ENCODE measurements at places on chromosomes 1 and 21.

DNA sequence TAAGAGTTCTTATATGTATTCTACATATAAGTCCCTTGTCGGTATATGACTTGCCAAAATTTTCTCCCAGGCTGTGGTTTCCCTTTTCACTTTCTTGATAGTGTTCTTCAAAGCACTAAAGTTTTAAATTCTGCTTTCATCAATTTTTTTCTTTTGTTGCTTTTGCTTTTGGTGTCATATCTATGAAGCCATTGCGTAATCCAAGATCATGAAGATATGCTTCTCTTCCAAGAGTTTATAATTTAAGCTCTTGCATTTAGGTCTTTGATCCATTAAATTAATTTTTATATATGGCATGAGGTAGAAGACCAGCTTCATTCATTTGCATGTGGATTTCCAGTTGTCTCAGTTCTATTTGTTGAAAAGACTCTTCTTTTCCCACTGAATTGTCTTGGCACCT, 22.2 kb downstream of the DESI2 start:
- H3K4me1 ChIP-seq: peaks cover 18% of the 10 kb centered on the region
- H3K27me3 ChIP-seq: no peaks in the 10 kb centered on the region
- H3K36me3 ChIP-seq: peaks cover 42% of the 10 kb centered on the region
- H3K4me3 ChIP-seq: no peak overlapping the region

- H3K36me3 ChIP-seq: no peaks in the 10 kb centered on the region
- H3K27me3 ChIP-seq: no peaks in the 10 kb centered on the region
- H3K4me3 ChIP-seq: no peak overlapping the region
- H3K27ac ChIP-seq: no peak overlapping the region
- DNase-seq: peak; percentile 66
Observed at GRCh38 chr1:44714944-44715571, 15.9 kb downstream of the RNU5D-1 start.

- H3K4me1 ChIP-seq: no peaks in the 10 kb centered on the region
- no peak overlapping the region for H3K4me3 ChIP-seq
- no peaks in the 10 kb centered on the region for H3K27me3 ChIP-seq
- H3K36me3 ChIP-seq: no peaks in the 10 kb centered on the region
- no peak for DNase-seq
Observed at GRCh38 chr1:80054129-80054528, 1047.6 kb upstream of the ADGRL4 start.

DNA sequence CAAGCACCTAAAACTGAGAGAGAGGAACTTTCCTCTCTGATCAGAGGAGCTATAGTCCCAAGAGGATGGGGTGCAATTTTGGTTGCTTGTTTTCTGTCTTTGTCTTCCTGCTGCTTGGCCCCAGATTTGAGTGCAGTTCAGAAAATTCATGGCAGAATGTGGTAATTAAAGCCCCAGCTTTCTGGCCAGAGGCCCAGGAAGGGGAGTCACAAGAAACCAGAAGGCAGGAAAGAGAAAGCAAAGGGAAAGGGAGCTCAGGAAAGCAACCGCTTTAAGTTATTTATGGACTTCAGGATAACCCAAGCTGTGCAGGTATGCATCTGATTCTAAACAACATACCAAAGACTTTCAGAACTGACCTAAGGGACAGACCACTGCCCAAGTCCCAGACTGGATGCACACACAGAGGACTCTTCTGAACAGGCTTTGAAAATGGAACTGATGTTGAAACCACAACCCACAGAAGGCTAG, 88.8 kb downstream of the ST3GAL3 start:
- no peak overlapping the region for H3K27ac ChIP-seq
- H3K27me3 ChIP-seq: no peaks in the 10 kb centered on the region
- peaks cover 4% of the 10 kb centered on the region for H3K36me3 ChIP-seq
- peaks cover 14% of the 10 kb centered on the region for H3K4me1 ChIP-seq
- no peak overlapping the region for H3K4me3 ChIP-seq

DNA sequence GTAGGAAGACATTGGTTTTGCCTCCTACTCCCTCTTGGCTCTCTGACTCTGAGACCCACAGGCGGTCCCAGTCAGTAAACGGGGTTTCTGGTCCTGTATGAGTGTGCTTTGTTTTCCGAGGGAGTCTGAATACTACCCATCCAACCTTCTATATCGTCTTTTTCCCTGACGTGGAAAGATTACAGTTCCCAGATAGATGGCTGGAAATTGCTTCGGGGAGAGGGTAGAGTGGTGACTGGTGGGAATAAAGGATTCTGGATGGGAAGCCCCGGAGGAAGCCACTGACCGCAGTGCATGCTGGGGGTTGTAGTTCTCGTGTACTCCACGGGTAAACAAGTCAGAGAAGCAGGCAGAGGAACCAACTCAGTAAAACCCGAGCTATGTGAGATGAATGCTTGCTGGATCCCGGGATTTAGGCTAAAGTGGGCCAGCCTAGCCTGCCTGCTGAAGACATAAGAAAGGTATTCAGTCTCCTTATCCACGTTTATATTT, 66.2 kb upstream of the IRF2BP2 start:
- peak overlapping the region; percentile 71 for H3K4me3 ChIP-seq
- no peaks in the 10 kb centered on the region for H3K27me3 ChIP-seq
- DNase-seq: peak; percentile 63
- peaks cover 15% of the 10 kb centered on the region for H3K4me1 ChIP-seq

- peaks cover 3% of the 10 kb centered on the region for H3K27me3 ChIP-seq
- H3K27ac ChIP-seq: no peak overlapping the region
- H3K36me3 ChIP-seq: no peaks in the 10 kb centered on the region
Observed at GRCh38 chr21:39057121-39057520, 126.1 kb downstream of the PSMG1 start.
